ENCODE measurements at places on chromosomes 11 and 22.
A peak's percentile ranks its signal among the peaks of the same experiment; 100 is the strongest.

- DNase-seq: no peak
Observed at GRCh38 chr22:26746311-26746710, 88.9 kb downstream of the MIAT start.

GRCh38 chr22:20653012-20653794, 120.7 kb upstream of the SERPIND1 start:
- no peak for DNase-seq

GRCh38 chr22:21861851-21862250, 5.6 kb downstream of the MAPK1 start:
- no peak for DNase-seq

- no peak for DNase-seq
Observed at GRCh38 chr11:17224727-17225126, 16.9 kb upstream of the PIK3C2A start.

- DNase-seq: no peak
Observed at GRCh38 chr22:44952863-44953746, 56.7 kb downstream of the PHF21B start.

GRCh38 chr22:31425331-31426050, 26.1 kb downstream of the DRG1 start:
- no peak for DNase-seq

DNA sequence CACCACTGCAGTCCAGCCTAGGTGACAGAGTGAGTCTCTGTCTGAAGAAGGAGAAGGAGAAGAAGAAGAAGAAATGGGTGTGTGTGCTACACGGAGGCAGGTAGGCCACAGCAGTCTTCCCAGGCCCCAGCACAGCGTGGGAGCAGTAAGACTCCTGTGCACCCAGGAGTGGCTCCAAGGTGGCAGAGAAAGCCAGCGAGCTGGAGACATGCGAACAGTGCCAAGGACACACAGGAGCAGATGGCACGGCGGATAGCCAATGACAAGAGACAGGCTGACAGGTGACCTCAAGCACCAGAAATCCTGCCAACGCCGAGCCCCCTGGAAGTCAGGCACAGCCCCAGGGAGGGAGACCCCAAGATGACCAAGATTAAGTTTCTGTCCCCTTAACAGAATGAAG, 9.0 kb upstream of the SCGB1A1 start:
- no peak for DNase-seq

DNA sequence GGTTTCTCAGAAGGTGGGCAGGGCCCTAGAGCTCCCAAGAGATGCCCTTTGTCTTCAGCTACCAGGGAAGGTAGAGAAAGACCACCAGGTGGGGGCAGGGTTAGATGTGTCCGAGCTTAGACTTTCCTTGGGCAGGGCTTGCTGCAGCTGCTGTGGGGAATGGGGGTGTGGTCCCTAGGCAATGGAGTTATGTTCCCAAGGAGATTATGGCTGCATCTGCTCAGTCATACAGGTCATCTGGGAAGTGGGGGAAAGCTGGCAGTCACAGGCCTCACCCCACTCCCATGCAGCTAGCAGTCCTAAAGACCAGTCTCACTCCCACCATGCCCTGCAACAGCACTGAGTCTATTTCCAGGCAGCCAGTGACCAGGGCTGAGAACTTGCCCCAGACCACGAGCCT, 29.5 kb downstream of the MMP27 start:
- DNase-seq: no peak

- no peak for DNase-seq
Observed at GRCh38 chr11:93166194-93166593, 31.6 kb downstream of the SLC36A4 start.

- peak; percentile 35 for DNase-seq
Observed at GRCh38 chr11:122115524-122116379, at the start of gene BLID. BLID (minus strand) TSS chr11:122116215; CDS start chr11:122115922, 293 bp downstream.

DNA sequence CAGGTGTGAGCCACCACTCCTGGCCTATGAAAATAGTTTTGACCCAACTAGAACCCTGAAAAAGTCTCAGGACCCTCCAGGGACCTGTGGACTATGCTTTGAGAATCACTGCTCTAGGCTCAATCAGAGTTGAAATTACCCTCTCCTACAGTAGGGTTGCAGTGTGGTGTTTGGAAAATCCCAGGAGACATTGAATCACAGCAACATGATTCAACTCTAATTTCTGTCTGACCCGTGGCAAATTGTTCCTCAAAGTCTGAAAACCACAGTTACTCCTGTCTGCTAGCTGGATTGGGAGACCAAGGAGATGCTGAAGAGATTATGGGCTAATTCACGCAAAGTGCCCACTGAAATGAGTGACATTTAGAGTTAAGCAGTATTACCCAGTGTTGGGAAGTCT, 5.4 kb upstream of the MTMR3 start:
- DNase-seq: no peak

GRCh38 chr11:56750190-56750589, 1.7 kb upstream of the OR9G4 start:
- no peak for DNase-seq

- peak; percentile 73 for DNase-seq
Observed at GRCh38 chr11:123174196-123175183, 20.6 kb downstream of the CLMP start.

DNA sequence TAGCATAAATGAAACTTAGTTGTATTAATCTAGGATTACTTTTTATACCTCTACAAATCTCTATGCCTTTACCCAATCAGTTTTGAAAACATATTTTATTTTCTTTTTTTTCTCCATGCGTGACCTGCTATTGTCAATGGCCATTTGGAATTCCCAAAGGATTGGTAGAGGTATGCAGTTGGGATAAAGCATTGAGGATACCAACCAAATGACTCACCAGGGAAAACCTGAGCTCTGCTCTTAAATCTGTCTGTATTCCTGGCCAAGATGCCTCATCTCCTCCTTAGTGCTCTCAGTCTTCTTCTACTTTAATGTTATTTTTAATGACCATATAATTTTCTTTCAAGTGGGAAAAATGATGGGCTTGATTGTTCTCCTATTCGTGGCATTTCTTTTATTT, 61.9 kb downstream of the EHF start:
- DNase-seq: peak; percentile 72

DNA sequence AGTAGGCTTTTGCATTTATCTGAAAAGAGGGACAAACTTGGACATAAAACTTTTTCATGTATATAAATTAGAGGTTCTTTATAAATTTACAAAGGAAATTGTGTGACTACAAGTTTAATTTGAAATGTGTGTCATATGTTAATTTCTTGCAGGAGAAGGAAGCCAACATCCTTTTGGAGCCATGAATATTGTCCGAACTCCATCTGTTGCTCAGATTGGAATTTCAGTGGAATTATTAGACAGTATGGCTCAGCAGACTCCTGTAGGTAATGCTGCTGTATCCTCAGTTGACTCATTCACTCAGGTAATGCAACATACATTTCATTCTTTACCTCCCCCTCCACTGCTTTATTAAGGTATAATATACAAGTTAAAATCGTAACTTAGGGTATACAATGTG, 35.2 kb downstream of the HIKESHI start:
- DNase-seq: no peak

GRCh38 chr22:50530580-50530876, 716 bp upstream of the TYMP start:
- DNase-seq: no peak

DNA sequence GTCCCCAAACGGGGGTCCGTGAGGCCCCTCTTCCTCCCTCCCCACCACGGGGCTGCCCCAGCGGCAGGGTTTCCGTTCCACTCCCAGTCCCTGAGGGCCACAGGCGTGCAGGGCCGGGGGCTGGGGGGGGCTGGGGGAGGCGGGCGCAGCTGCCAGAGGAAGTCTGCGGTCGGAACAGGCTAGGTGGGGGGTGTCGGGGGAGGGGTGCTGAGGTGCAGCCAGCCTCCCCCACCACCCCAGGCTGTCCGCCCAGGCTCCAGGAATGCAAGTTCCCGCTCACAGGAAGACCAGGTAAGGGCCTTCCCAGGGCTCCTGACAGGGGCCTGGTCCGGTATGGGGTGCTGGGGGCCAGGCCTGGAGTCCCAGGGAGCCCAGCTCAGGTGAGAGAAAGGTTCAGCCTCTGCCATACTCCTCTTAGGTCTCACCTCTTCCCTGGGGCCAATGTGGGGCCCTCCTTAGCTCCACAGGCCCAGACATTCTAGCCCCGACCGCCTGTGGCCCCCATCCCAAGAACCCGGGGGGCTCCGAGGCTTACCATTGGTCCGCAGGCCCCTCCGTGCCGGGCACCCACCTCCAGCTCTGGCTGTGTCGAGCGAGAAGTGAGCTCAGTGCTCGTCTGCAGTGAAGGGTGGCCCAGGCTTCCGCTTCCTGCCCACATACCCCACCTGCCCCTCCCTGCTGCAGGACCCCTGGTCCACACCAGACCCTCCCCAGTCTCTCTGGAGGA, at the start of gene PTPRCAP:
PTPRCAP (minus strand) TSS at position 601 of the 727 bp plus-strand sequence; CDS start at position 538, 63 bp downstream.
- DNase-seq: no peak

GRCh38 chr22:48926643-48927042, 901.0 kb downstream of the BRD1 start:
- no peak for DNase-seq

DNA sequence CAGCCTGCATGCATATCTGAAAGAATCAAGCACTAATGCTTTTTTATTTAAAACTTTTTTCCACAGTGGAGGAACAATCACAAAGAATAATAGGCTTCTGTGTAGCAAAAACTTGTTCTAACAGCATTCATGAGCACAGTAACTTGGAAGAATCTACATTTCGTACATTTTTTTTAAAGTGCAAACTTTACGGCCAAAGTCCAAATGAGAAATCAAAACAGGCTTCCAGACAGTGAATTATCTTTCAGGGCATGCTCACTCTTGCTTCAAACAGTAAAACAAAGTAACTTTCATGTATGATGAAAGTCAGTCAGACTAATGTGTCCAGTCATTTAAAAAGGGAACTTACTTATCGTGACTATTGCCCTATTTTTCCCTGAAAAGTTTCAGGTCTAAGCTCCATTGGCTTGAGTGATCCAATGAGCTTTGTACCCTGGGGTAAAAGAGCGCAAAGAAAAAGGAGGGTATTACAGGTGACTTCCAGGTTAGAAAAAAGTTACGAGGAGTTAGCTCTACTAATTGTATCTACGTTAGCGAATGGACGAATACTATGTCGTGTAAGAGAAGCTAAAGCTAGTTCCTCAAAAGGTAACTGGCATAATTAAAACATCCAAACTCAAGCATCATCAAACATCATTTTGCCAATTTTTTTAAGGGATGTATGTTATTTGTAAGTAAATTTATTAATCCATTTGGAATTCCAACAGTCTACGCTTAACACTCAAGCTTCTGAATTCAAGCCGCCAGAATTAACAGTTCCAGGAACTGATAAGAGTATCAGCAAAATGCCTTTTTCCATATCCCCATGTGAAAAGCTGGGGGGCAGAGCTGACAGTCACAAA, 1.7 kb downstream of the PICALM start:
- peak; percentile 19 for DNase-seq

DNA sequence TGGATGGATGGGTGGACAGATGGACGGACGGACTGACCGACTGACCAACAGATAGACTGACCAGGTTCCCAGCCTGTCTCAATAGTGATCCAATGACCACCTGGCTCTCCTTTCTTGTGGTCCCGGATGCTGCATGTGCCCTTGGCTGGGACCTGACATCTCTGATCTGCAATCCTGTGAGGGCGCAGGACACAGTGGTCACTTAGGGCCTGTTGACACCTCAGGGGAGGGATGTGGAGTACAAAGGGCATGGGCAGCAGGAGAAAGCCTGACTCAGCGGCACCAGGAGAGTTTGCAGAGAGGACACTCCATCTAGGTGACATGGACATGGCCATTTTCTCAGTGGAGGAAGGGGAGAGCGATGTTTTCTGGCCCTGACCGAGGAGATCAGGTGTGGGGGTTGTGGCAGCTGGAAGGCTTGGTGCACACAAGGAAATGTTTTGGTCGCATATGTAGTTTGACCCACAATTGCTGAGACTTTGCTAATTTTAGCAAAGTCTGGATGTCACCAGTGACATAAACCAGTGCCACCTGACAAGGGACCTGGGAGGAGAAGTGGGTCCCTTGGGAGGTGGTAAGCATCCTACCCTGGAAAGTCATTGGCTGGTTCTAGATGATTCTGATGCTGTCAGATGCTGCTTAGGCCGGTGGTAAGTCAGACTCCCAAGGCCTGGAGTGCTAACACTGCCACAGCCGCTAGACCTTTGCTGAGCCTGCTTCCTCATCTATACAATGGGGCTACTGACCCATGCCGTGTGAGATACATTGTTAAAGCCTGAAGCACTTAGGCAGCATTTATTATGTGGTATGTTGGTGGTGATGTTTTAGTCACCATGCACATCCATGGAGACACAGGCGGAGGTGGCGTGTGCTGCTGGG, 50.7 kb downstream of the CD82 start:
- DNase-seq: no peak

GRCh38 chr11:125105926-125106325, 5.5 kb downstream of the TMEM218 start:
- no peak for DNase-seq

GRCh38 chr11:15993345-15993744, 363.0 kb downstream of the SOX6 start:
- DNase-seq: no peak

DNA sequence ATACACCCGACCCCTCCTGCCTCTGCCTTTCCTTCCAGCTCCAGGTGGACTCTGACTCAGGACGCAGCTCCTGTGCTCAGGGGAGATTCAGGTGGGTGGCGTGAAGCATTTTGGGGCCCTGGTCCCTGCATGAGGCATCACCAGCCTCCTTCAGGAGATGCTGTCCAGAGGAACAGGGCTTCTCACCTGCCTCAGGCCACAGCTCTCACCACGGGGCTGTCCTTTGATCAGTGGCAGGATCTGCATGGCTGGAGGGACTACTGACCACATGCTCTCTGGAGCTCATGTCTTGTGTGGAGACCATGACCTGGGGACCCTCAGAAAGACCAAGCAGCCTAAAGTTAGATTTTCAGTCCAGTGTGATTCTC, 58.8 kb downstream of the GGTLC2 start:
- DNase-seq: no peak

DNA sequence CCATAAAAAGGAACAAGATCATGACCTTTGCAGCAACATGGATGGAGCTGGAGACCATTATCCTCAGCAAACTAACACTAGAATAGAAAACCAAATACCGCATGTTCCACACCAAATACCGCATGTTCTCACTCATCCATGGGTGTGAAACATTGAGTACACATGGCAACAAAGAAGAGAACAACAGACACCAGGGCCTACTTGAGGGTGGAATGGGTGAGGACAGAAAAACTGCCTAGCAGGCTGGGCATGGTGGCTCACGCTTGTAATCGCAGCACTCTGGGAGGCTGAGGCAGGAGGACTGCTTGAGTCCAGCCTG, 12.3 kb downstream of the EHD1 start:
- DNase-seq: no peak

DNA sequence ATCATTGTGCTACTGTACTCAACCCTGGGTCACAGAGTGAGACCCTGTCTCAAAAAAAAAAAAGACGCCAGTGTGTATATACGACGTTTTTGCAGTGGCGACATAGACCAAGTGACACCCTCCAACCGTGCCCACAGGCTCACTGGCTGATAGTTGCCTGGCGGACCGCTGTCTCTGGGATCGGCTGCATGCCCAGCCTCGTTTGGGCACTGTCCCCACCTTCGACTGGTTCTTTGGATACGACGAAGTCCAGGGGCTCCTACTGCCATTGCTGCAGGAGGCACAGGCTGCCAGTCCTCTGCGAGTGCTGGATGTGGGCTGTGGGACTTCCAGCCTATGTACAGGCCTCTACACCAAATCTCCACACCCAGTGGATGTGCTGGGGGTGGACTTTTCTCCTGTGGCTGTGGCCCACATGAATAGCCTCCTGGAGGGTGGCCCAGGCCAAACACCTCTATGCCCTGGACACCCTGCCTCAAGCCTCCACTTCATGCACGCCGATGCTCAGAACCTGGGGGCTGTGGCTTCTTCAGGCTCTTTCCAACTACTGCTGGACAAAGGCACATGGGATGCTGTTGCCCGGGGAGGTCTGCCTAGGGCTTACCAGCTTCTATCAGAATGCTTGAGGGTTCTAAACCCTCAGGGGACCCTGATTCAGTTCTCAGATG, 1.3 kb downstream of the CSKMT start:
- DNase-seq: no peak

GRCh38 chr11:18265949-18266348, at the start of gene SAA1:
SAA1 (plus strand) TSS chr11:18266264; CDS start chr11:18266888, 624 bp downstream.
- DNase-seq: no peak

Data from ACHN (cell line).